ENCODE measurements at places on chromosomes 6 and 20. TPM values are rescaled to one million over a fixed set of nuclear protein-coding genes. Genes with fewer than 3 reads are reported as not detected.

FABP7 gene
- polyA plus RNA-seq: not detected

IMPG1 gene
- polyA plus RNA-seq: not detected

DEF6 gene
- polyA plus RNA-seq: 122 TPM

TBX18 gene
- polyA plus RNA-seq: not detected

SYNE1 gene
- 30.9 TPM for polyA plus RNA-seq

ITPR3 gene
- polyA plus RNA-seq: 6.7 TPM

RAET1G gene
- not detected for polyA plus RNA-seq

NKAIN2 gene
- not detected for polyA plus RNA-seq

ARMH2 gene
- polyA plus RNA-seq: 0.50 TPM

CRIP3 gene
- 2.9 TPM for polyA plus RNA-seq

THBS2 gene
- 0.08 TPM for polyA plus RNA-seq

POU5F1 gene
- polyA plus RNA-seq: 0.70 TPM

KCNK5 gene
- not detected for polyA plus RNA-seq

FAM209B gene
- polyA plus RNA-seq: 0.38 TPM

TMEM200A gene
- polyA plus RNA-seq: 0.33 TPM

CDS2 gene
- 42.3 TPM for polyA plus RNA-seq

NRN1 gene
- polyA plus RNA-seq: 0.40 TPM

ZNF311 gene
- not detected for polyA plus RNA-seq

SLC22A3 gene
- polyA plus RNA-seq: not detected

SCUBE3 gene
- polyA plus RNA-seq: 0.09 TPM

IL20RA gene
- polyA plus RNA-seq: not detected

TEAD3 gene
- polyA plus RNA-seq: not detected

PHF3 gene
- polyA plus RNA-seq: 36.6 TPM

COL21A1 gene
- polyA plus RNA-seq: not detected

VIP gene
- not detected for polyA plus RNA-seq

ERVFRD-1 gene
- not detected for polyA plus RNA-seq

LY86 gene
- 394 TPM for polyA plus RNA-seq

CFAP206 gene
- not detected for polyA plus RNA-seq

ID4 gene
- not detected for polyA plus RNA-seq

SLC44A4 gene
- not detected for polyA plus RNA-seq

TMEM244 gene
- polyA plus RNA-seq: 0.84 TPM

RFX6 gene
- not detected for polyA plus RNA-seq

CCND3 gene
- polyA plus RNA-seq: 309 TPM

CTAGE9 gene
- not detected for polyA plus RNA-seq

PCK1 gene
- polyA plus RNA-seq: not detected

PIGU gene
- 19.8 TPM for polyA plus RNA-seq

PRL gene
- polyA plus RNA-seq: not detected

TRAPPC3L gene
- polyA plus RNA-seq: not detected

EYS gene
- polyA plus RNA-seq: 0.04 TPM

All from IgD-negative memory B cell (primary cell).